Fibroblast of upper back skin (primary cell): ENCODE measurements at places on chromosomes 7 and 10.

GRCh38 chr10:98920807-98921206, 314.8 kb downstream of the HPSE2 start:
- no peak for DNase-seq

DNA sequence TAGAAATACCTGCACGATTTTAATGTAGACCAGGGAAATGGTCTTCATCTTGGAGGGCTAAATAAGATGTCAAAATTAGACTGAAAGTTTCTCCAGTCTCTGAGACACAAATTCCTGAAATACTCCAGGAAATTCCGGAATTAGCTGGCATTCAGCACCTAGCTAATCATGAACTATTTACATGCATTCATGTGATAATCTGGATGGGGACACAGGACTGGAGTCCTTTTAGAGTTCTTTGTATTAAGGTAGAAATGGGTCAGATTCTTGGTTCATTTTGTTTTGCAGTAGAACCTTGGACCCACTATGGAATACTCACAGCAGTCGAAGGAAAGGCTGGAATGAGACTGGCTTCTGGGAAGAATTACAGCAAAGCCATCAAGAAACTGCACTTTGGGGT, 65.3 kb upstream of the MDFIC start:
- peak; percentile 66 for DNase-seq

DNA sequence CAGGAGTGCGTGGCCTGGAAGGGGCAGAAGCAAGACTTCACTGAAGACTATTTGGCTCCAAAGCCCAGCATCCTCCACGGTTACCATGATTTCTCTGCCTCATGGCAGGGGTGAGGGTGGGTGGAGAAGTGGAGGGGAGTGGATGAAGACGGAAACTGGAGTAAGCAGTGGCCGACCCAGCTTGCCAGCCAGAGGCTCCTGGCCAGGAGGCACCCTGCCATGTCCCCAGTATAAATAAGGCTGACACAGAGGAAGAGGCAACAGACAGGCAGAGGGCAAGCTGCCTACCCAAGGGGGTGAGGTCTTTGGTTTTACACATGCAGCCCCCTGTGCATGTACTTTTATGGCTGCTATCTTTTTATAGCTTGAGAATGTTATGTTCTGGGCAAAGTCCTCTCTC, 102.6 kb upstream of the TBX20 start:
- no peak for DNase-seq

DNA sequence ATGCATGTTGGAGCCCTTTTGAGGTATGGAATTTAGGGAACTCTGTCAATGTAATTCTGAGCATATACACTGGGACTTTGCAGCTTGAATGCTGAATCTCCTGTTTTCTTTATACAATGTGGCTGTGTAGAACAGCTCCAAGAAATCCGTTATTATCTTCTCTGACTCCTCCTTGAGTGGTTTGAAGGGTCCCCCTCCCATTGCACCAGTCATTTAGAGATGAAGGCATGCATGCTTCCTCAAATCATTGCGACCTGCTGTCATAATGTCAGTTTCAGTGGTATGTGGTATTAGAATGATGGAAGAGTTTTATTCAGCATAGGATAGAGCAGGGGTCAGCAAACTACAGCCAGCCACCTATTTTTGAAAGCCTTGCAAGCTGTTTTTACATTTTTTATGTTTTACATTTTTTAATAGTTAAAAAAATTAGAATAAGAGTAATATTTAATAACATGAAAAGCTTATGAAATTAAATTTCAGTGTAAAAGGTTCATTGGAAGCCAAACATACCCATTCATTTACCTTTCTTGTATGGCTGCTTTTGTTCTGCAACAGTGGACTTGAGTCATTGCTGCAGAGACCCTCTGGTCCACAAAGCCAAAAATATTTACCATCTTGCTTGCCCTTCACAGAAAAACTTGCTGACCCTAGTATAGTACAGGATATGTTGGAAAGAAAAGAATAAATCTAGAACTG, 8.1 kb downstream of the STK17A start:
- no peak for DNase-seq

DNA sequence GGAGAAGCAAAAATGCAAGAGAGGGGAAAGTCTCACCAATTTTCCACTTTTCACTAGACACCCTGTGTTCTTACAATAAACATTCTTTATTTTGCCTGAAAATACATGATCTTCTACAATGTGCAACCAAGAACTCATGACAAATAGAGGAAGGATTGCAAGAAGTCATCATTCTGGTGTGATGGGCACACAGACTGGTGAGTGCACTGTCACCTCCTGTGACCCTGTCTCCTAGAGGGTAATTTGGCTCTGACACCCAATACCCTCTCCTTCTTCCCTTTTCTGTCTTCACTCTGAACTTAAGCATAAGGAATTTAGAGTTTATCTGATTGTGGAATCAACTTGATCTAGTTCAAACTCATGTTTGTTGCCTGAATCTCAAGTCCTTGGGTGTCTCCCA, 153.7 kb downstream of the SH2D4B start:
- no peak for DNase-seq

DNA sequence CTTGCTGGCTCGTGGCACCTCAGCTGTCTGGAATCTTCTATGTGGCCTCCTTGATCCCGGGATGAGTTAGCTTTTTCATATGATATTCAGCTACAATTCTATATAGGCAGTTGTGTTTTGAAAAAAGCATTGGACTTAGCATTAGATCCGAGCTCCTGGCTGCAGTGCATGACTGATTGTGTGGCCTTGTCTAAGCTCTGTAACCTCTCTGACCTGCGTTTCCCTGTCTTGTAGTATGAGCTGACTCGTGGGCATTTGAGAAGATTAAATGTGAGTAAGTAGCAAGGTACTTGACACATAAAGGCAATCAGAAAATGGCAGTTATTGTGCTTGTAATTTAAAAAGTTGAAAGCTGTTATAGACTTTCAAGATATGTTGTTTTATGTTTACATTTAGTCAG, 85.9 kb downstream of the CCNY start:
- no peak for DNase-seq

- DNase-seq = no peak
Observed at GRCh38 chr10:7491949-7492659, 81.3 kb upstream of the SFMBT2 start.

- no peak for DNase-seq
Observed at GRCh38 chr7:1541431-1542162, 11.1 kb downstream of the MAFK start.

- DNase-seq = no peak
Observed at GRCh38 chr10:117112220-117112619, 25.9 kb downstream of the VAX1 start.

- DNase-seq = no peak
Observed at GRCh38 chr10:30647089-30647488, 17.5 kb upstream of the LYZL2 start.

GRCh38 chr10:24007359-24007758, 201.6 kb upstream of the KIAA1217 start:
- DNase-seq = peak; percentile 69
